ENCODE measurements at places on chromosomes 1 and 21.

GRCh38 chr1:203204756-203205155, 18.3 kb upstream of the CHI3L1 start:
- peak; percentile 57 for DNase-seq

DNA sequence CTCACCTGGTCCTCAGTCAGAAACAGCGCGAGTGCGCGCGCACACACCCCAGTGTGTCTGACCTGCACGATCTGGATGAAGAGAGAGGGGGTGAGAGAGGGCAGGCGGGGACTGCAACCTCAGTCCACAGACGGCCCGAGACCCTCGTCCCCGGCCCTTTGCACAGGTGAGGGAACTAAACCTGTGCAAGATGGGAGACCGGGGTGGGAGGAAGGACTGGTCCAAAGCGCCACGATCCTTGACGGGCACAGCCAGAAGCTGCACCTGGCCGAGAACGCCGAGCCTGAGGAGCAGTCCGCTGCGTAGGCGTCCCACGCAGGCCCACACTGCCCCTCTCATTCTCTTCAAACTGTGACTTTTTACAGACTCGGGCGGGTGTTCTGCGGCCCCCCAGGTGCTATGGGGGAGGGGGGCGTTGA, 519 bp upstream of the IQCC start:
- DNase-seq: no peak

- DNase-seq: no peak
Measured at GRCh38 chr1:110916669-110917306, 43.8 kb downstream of the CD53 start.

GRCh38 chr1:81463936-81464837, 336.5 kb upstream of the ADGRL2 start:
- no peak for DNase-seq

DNA sequence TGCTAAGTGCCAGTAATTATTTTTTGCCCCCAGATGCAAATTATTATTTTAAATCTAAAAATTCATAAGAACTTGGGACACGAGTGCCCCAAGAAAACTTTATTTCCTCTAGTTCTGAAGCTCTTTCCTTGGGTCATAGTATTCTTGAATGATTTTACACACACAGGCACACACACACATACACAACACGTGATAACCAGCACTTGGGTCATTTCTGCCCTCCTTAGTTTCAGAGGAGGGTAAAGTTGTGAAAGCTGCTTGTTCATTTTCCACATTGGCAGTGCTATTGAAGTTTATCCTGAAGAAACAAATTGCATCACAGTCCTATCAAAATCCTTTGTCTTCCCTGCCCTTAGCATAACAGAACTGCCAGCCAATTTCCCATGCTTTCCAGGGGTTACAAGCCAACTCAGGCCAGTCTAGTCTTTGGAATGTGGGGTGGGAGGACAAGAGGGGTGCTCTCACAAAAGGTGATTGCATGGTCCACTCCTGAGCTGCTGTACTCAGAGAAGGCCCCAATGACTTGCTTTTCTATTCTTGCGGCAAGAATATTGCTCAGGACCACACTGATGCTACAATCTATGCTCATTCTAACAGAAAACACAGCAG, 98.5 kb upstream of the POGK start:
- no peak for DNase-seq

All from coronary artery (tissue), 2 donors.